ENCODE measurements at places on chromosomes 3 and 15.

- no peak for DNase-seq
Measured at GRCh38 chr3:30977592-30977991, 83.1 kb upstream of the GADL1 start.

DNA sequence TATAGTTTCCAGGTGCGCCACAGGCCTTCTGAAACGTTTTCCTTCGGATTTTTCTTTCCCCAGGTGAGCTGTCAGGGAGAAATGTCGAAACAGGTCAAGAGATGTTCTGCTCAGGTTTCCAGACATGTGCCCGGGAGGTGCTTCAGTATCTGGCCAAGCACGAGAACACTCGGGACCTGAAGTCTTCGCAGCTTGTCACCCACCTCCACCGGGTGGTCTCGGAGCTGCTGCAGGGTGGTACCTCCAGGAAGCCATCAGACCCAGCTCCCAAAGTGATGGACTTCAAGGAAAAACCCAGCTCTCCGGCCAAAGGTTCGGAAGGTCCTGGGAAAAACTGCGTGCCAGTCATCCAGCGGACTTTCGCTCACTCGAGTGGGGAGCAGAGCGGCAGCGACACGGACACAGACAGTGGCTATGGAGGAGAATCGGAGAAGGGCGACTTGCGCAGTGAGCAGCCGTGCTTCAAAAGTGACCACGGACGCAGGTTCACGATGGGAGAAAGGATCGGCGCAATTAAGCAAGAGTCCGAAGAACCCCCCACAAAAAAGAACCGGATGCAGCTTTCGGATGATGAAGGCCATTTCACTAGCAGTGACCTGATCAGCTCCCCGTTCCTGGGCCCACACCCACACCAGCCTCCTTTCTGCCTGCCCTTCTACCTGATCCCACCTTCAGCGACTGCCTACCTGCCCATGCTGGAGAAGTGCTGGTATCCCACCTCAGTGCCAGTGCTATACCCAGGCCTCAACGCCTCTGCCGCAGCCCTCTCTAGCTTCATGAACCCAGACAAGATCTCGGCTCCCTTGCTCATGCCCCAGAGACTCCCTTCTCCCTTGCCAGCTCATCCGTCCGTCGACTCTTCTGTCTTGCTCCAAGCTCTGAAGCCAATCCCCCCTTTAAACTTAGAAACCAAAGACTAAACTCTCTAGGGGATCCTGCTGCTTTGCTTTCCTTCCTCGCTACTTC is 3.8 kb downstream of the BHLHE40 start:
- no peak for DNase-seq

GRCh38 chr15:31252171-31252785 is 74.4 kb upstream of the KLF13 start:
- no peak for DNase-seq

DNA sequence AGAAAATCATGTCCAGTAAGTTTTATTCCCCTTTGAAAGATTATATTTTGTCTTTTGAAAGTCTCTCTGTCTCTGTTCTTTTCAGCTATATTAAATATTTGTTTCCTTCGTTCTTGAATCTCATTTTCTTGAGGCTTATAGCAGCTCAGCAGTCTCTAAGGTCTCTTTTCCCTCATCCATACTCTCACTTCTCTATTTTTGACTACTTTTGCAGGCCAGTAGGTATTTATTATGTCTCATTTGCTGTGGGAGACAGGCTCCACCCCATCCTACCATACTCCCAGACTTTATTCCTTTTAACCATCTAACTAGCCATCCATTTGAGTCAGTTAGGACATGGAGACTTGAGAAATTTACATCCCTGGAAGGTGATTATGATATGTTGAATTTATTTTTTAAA is 71.0 kb downstream of the FILIP1L start:
- DNase-seq, result no peak

- DNase-seq, result no peak
Measured at GRCh38 chr15:84151205-84151931, 84.2 kb upstream of the GOLGA6L4 start.

Measured in DMS153 (cell line).